ENCODE measurements at places on chromosomes 2 and 18.

DNA sequence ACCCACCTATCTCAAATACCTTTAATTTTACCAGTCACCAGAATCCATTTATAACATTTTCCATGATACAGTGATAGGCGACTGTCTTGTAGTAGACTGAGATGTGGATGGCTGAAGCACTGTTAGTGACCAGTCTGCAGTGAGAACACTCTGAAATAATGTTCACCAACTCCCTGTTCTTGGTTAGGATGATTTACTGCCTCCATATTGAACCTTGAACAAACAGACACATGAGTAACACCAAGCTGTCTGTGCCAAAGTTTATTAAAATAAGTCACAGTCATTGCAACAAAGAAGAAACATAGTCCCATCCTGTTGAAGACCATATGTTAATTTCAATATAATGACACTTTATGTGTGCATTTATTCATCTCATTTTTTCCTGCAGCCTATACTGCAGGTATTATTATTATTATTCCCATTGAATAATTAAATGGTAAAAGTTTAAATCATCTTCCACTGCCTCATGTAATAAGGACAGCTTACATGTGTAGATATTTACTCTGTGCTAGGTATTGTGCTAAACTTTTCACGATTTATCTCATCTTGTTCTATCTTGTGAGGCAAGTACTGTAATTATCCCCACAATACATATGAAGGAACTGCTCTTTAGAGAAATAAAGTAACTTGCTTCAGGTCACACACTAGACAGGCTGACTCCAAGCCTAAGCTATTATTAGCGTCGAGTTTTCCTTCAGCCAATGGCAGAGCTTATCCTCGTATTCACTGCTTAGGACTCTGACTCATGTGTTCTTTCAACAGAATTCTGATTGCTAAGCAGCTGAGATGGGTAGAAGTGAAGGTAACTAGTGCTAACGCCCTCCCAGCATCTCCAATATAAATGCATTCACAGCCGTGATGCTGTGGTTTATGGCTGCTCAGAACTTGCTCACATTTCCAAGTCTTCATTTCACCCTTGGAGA lies 62.5 kb downstream of the ONECUT2 start:
- no peak for DNase-seq

DNA sequence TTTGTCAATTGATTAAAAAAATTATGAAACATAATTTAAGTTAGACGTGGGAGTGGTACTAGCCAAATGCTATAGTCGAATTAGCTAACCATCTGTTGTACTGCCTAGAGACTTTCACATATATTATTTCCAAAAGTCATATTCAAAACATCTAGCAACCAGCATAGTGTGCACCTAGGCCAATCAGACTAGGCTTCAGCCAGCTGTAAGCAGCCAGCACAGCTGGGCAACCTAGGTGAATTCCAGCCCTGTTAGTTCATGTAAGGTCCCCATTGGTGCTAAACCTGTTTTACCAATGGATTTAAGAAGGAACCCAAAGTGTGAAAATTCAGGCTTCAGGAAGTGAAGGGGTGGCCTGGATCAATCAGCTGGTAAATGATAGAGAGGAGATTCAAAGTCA lies 144.3 kb downstream of the BCL2 start:
- no peak for DNase-seq

- no peak for DNase-seq
Observed at GRCh38 chr18:37734406-37734805, 168.8 kb upstream of the CELF4 start.

- DNase-seq: no peak
Observed at GRCh38 chr2:69168144-69168813, 155.3 kb downstream of the ANTXR1 start.

GRCh38 chr2:131036696-131037397 lies 56.4 kb downstream of the FAM168B start:
- DNase-seq: no peak

DNA sequence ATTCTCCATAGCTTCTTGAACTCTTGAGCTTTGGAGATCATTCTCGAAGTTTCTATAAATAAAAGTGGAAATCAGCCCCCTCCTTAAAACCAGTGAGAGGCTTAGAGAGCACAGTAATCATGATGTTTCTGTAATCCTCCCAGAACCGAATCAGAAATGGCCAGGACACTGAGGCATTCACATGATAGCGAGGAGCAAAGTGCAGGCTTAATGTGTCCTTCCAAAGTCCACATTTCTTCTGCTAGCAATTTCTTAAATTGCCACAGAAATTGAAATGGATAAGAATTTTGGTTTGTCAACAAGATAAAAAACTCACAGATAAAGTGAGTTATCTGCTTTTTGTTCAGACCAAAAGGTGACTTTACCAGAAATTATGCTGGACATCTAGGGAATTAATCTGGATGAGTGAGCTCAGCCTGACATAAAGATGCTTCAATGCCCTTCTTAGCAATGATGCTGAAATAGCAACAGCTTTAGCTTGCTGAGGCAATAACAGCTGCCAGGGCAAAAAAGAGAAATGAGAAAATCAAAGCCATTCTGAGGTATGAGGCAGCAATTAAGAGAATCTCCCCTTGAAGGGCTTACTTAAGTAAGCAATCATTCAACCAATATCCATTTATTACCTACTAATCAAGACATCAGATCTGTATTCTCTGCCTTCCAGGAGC lies 82.4 kb upstream of the PHLPP1 start:
- DNase-seq: no peak

GRCh38 chr2:177243476-177243875 lies 21.1 kb downstream of the NFE2L2 start:
- DNase-seq: no peak

- DNase-seq: no peak
Observed at GRCh38 chr2:225009768-225010167, 32.5 kb downstream of the DOCK10 start.

DNA sequence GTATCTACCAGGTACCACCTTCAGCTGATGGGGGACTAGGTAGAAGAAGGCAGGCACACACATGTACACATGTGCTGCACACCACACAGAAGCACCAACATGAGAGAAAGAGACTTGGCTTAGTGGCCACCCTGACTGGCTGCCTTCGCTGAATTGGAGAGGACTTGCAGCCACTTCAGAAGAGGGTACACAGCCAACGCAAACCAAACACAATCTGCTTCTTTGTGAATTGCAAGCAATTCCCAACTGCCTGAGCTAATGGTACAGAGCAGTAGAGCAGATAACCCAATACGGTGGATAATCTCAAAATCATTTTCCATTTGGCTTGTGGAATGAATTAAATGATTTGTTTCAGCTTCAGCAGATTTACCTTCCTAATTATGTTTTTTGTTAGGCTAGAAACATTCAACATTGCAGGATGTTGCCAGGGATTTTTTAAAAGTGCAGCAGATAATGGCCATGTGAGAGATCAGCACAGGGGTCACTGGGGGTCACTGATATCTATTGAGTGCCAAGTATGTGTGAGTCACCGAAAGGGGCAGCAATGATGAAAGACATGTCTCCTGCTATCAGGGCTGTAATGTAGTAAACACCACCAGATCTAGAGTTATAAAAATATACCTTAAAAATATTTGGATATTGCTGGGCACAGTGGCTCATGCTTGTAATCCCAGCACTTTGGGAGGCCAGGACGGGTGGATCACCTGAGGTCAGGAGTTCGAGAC lies 652.6 kb downstream of the BCL11A start:
- DNase-seq: no peak

DNA sequence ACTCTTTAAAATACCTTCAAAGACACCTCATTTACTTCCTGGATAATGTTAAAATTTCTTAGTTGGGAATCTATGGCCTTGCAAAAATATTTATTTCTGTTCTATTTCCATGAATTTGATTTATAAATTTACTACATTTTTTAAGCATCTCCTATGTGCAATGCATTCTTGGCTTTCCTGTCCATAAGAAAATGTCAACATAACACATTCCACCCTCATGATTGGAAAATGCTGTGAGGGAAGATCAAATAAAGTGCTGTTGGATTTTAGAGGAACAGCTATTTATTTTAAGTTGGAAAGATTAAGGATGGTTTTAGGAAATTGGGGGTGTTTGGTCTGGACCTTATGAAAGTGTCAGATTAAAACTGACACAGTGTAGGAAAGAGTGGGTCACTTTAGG lies 45.4 kb upstream of the MC4R start:
- no peak for DNase-seq

DNA sequence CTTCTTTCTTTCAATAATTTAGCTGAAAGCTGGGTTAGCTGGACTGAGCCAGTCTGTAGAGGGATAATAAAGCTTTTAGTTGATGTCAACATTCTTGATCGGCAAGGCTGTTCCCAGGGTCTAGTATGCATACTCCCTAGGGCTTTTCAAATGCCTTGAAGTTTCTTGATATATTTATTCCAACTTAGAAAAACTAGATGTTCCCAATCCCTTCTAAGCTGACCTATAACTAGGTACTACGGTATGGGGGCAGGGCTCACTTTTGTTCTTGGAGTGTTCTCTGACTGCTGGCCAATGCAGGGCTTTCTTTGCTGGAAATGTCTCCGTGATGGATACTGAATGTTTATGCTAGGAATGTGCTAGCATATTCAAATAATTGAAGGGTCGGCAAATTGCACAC lies 258.6 kb upstream of the TANK start:
- DNase-seq: no peak
